ENCODE measurements at places on chromosomes 3 and 15.

DNA sequence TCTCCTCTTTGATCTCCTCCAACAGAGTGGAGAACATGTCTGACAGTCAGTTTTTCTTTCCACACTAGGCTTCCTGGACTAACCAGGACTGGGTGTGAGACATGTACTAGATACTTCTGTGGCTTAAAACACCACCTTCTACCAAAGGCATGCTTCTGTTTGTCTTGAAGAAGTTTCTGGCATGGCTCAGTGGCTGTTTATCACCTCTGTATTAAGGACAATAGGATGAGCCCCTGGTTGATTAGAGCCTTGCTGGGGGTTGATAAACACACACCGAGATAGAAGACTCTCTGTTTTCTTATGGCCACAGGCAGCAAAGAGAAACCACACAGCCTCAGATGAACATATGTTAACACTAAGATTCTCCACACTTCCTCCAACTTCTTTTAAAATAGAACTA lies 40.5 kb downstream of the SV2B start:
- DNase-seq, result no peak

DNA sequence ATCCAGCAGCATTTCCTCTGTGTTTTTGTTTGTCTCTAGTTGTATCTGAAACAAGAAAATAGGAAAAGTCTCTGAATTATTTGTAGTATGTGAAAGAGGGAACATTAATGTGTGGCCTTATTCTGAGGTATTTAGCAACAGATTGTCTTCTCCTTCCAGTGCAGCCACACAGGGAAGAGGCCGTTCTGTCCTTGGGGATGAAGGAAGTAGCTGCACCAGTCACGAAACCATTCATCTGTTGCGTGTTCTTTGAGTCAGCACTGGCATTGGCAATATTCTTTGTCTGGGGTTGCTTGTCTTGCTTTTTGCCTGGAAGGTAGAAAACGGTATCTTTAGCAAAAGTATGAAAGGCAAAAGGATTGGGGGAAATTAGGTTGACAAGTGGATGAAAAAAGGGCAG lies 91.6 kb downstream of the CDIN1 start:
- no peak for DNase-seq

GRCh38 chr3:53892286-53892637 lies 603 bp upstream of the SELENOK start:
- no peak for DNase-seq

DNA sequence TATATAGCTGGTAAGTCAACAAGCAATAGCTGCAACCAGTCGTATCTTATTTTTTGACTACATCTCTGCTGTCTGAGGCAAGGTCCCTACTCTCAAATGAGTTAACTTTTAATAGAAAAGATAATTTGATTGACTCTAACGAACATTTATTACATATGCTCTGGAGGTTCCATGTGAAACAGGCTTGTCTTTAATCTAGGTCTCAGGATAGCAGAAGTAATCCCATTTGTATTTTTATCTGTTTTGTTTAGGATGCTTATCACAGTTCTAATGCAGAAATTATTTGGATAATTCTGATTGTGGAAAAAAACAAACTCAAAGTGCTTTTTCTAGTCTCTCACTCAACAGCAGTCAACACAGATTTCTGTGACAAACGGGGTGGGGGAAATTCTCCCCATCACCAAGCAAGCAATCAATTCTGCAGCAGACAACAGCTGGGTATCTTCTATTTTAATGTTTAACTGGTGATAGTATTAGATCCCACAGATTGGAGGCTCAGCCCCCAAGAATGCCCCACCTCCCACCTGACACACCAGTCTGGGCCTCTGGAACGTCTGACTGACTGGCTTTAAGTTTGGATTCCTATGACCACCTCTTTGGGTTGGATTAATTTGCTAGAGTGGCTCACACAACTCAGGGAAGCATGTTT lies 58.8 kb downstream of the ITPR1 start:
- DNase-seq, result no peak

GRCh38 chr3:52547143-52547542 lies 10.7 kb downstream of the UQCC5 start:
- no peak for DNase-seq

- no peak for DNase-seq
Measured at GRCh38 chr3:124131580-124131979, 139.7 kb upstream of the ROPN1 start.

GRCh38 chr3:145448436-145448835 lies 712.5 kb downstream of the PLOD2 start:
- DNase-seq, result no peak

DNA sequence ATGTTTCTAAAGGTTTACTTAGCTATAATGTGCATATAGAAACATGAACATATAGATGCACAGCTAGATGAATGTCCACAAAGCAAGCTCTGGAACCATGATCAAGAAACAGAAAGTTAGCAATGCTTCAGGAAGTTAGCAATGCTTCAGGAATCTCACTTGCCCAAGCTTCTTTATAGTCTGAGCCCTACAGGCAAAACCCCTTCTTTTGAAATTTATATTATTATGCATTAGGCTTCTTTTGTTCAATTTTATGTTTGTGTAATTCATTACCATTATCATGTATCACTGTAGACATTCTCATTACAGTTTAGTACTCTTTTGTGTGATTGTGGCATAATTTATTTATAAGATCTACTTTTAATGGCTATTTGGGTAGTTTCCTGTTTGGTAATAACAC lies 286.4 kb upstream of the BCHE start:
- DNase-seq, result no peak

DNA sequence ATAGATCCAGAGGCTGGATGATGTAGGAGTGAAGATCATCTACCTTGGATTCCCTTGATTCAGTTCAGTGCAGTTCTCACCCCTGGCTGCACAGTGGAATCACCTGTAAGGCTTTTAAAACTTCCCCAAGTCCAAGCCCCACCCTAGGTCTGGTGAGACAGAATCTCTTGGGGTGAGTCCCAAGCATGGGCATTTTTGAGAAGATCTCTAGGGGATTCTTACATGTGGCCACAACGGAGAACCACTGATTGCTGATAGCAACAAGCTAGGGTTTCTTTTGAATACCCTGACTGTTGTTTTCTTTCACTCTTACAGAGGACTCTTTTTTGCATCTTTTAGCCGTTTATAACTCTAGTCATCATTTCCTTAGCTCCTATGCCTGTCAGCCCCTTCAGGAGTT lies 204.9 kb upstream of the RASGRP1 start:
- DNase-seq, result no peak

GRCh38 chr3:153087595-153088566 lies 74.1 kb upstream of the RAP2B start:
- peak; percentile 37 for DNase-seq

- DNase-seq, result no peak
Measured at GRCh38 chr3:151974067-151974466, 100.6 kb downstream of the SUCNR1 start.

DNA sequence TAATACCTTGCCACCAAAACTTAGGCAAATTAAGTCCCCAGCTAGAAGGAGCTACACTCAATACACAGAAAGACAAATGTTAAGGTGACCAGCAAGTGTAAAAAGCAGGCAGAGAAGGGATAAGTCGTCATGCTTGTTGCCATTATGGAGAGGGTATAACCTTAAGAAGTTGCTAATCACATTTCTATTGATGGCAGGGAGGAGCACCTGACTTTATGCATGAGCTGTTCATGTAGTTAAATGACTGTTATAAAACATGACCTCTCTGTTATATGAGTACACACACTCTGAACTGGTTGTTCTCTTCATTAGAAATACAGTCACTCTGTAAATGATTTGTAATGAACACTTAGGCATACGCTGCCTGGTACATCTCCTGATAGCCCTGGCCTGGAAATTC lies 6.6 kb upstream of the CCNL1 start:
- no peak for DNase-seq

DNA sequence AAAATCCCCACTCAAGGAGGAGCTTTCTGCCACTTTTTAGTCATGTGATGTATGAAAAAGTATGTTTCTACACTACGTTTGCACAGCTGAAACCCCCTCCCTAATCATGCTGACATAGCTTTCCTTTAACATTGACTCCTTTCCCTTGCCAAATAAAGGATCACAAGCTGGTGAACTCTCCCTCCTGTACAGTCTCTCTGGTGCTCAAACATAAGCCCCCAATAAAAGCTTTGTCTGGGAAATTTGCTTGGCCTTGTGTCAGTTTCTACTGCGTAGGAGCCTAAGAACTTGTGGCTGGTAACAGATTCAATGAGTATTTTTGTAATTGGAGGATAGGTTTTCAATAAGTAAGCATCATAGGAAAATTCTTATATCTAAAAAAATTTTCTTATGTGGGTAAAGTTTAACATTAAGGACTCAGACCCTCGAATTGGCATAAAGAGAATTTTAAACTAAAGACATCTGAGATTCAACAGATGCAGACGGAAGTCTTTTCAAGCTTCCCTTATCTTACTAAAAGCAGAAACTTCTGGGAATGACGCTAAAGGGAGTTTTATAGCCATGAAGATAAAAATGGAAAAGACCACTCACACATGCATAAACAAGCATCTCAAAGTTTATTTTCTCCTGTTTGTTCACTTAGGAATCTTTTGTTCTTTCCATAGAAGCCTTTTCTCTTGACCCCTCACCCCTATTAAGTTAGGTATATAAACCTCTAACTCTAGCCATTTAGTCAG lies 44.1 kb upstream of the P2RY1 start:
- no peak for DNase-seq

DNA sequence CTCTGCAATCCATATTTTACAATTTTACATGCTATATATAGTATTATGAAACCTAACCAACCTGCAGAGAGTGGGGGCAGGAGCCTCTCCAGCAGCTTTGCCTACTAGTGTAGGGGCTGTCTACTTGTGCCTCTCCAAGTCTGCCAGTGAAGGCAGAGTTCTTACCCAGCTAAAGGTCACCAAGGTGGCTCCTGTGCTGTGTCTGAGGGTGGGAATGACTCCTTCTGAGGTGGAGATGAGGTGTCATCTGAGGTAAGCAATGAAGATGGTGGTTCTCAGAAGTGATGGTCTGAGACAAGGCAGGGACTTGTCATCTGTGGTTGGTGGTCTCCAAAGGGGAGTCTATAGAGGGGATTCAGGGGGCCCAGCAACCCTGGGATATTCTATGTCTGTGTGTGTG lies 47.5 kb downstream of the SACM1L start:
- DNase-seq, result no peak

DNA sequence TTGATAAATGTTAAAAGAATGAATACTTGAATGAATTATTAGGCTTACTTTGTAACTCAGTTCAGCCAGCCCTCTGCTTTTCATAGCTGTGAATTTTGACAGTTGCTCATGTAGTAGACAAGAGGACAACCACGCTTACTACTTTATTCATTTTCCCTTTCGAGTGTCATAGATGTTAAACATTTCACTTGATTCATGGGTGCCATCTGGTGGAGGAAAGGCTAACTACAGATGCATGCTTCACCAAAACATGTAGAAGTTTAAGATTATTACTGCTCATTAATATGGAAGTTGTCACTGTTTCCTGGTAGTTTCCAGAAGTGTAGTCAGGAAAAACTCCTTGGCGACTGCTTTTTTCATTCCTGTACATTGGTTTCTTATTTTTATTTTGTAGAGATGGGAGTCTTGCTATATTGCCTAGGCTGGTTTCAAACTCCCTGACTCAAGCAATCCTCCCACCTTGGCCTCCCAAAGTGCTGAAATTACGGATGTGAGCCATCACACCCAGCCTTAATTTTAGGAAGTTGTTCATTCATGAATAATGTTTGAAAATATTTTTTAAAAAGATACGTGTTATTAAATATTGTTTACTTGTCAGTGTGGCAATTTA lies 163.2 kb downstream of the B3GALNT1 start:
- DNase-seq, result peak; percentile 61

GRCh38 chr3:192826214-192827006 lies 91.2 kb downstream of the MB21D2 start:
- DNase-seq, result no peak

GRCh38 chr15:42728560-42728959 lies 8.4 kb downstream of the CDAN1 start:
- DNase-seq, result no peak

DNA sequence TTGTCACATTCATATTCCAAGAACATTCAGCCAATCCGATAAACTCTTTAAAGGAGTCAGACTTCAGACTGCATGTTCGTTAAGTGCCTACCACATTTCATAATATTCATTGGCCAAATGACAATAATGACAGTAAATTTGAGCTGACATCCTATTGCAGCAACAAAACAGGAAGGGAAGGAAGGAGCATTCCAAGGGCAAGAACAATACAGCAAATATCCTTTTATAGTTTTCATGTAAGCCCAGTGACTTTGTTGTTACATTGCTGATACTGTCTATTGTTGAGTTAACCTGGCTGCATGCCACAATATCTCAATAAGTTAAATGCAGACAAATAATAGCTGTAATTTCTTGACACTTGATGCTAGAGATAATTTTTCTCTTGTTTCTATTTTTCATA lies 16.4 kb upstream of the CBLB start:
- DNase-seq, result no peak

- DNase-seq, result no peak
Measured at GRCh38 chr15:38555686-38556334, 8.8 kb downstream of the RASGRP1 start.

DNA sequence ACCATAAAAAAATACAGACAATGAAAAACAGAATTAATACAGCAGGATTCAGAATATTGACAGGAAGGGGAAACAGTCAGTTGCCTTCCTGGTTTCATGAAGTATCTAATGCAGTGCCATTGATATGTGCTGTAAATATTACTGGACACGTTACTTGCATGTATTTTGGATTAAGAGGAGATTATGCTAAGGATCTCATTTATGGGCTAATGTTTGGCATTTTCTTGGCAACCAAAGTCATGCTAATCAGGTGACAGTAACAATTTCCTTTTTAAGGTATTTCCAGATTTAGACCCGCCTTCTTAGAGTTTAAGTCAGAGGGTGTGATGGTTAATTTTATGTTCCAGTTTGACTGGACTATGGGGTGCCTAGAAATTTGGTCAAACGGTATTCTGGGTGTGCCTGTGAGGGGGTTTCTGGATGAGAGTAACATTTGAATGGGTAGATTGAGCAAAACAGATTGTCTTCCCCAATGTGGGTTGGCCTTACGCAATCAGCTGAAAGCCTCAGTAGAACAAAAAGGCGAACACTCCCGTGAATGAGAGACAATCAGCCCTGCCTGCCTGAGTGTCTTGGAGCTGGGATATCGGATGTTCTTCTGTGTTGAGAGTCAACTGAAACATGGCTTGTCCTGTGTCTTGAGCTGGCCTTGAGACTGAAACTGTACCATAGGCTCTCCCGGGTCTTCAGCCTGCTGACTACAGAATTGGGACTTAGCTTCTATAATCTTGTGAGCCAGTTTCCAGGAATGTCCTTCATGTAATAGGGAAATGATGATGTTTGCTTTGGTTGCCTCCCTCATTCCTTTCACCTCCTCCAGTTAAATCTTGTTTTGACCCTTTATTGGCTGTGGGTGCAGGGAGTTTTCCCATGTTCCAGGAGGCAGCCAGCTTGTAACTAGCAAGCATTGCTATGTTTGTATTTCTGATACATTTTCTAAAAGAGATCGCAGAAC lies 10.5 kb downstream of the SQOR start:
- no peak for DNase-seq
